ELR (cell line): ENCODE measurements at places on chromosomes 2 and 18.

- DNase-seq = no peak
Observed at GRCh38 chr2:210559182-210559581, 2.8 kb downstream of the CPS1 start.

GRCh38 chr2:214019229-214019972, 391.5 kb upstream of the VWC2L start:
- DNase-seq = peak; percentile 99

DNA sequence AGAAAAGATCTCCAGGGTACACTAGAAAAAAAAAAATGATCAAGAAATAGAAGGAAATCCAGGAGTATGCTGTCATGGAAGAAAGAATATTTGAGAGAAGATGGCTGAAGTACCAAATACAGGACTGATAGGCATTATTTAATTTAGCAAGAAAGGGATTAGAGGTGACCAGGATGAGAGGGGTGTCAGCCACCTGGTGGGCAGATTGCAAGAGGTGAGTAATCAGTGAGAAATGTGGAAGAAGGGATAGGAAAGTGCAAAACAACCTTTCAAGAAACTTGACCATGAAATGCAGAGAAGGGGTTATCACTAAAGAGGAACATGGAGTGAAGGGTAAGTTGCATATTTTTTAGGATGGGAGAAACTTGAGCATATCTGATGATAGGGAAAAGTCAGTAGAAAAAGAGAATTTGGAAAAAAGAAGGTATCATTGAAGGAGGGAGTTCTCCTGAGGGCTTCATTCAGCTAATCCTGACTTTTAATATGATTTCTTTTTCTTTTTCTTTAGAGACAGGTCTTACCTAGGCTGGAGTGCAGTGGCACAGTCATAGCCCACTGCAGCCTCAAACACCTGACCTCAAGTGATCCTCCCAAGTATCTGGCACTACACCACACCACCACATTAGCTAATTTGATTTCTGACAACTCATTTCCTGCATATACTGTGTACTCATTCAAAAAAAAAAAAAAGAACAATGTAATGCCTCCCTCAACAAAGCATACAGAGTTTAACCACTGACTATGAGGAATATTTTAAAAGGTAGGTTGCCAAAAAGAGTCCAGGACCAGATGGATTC, 101.3 kb downstream of the LRP2 start:
- no peak for DNase-seq

- DNase-seq = no peak
Observed at GRCh38 chr2:238461491-238461890, 34.8 kb downstream of the ASB1 start.

DNA sequence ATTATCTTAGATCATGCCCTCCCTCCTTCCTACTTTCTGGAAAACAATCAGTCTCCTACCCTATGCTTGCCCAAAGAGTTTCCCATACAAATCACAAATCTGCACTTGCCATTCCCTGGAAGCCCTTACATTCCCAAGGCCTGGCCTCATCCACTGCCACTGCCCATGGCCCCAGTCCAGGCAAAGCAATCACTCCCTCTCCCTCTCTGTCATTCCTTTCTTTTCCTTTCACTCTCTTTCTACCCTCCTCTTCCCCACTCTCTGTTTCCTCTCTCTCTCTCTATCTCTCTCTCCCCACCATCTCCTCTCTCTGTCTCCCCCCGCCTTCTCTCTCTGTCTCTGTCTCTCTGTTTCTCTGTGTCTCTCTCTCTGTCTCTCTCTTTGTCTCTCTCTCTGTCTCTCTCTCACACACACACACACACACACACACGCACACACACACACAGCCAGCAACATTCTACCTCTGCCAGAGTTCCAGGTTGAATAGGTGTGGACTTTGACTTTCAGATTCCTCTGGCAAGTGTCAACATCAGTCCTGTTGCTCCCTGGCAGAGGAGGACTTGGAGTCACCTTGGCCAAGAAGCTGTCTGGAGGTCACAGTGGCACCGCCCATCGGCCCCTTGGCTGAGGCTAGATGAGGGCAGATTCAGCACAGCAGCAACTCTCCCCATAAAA, 43.7 kb upstream of the NAT8 start:
- no peak for DNase-seq

- DNase-seq = no peak
Observed at GRCh38 chr2:103773884-103774283, 1012.1 kb downstream of the TMEM182 start.
